EL (cell line): ENCODE measurements at places on chromosomes 12 and 14.
A peak's percentile ranks its signal among the peaks of the same experiment; 100 is the strongest.

GRCh38 chr12:75317784-75318183, 12.3 kb downstream of the CAPS2 start:
- no peak for DNase-seq

GRCh38 chr12:121145221-121145620, 12.5 kb downstream of the P2RX7 start:
- DNase-seq: peak; percentile 3

- peak; percentile 81 for DNase-seq
Observed at GRCh38 chr12:77120156-77121085, 55.1 kb upstream of the E2F7 start.

GRCh38 chr12:75809746-75810145, 221.8 kb downstream of the PHLDA1 start:
- DNase-seq: no peak

DNA sequence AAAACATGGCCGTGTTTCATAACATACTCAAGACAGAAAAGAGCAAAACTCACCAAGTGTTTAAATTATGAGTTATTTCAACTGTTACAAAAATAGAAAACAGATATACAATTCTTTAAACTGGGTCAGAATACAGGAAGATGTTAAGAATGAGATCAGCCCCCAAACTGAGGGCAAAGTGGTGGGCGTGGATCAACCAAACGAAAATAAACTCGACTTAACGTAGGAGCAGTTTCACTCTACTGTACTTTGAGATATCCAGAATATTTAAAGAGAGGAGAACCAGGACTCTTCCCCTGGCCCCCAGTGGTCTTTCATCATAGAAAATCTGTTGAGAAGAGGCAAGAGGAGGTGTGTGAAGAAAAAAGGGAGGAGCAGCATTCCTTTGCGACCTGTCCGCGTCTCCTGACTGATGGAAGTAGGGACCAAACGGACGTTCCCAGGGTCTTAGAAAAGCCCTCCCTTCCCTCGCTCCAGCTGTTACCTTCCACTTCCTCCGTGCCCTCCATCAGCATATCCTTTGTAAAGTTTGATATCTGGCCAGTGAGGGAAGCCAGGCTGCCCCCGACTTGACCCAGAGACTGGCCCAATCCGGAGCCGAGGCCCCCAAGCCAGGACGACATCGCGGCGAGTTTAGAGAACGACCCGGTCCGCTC, 668 bp downstream of the TRIP11 start:
- peak; percentile 80 for DNase-seq

- DNase-seq: no peak
Observed at GRCh38 chr14:103806805-103807204, 40.6 kb downstream of the PPP1R13B start.

DNA sequence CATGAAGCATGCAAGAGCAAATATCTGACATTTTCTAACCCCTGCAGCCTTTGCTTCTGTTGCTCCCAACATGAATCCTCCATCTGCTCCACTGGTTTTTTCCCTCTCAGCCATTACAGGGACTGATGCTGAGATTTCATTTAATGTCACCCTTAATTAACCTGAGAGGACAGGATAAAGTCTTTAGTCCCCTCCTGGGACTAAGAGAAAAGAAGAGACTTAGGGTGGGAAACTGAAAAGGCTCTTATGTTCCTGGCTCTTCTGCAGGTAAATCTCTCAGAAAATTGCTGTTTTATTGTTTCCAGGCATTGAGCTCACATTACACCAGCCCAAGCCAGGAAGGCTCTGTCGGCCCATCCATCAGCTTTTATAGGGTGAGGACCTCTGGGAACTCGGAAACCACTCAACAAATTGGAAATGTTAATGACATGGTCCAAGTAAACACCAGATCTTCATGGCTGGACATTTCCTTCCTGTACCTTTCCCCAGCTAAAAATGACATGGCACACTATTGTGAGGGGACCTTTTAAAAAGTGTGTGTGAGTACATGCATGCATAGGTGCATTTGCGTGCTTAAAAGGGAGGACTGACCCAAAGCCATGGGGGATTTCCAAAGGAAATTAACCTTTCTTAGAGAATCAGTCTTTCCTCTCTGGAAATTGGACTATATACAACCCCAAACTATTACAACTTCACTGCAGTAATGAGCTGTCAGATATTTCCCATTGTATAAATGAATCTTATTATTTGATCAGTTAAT, 408.1 kb upstream of the TMTC1 start:
- no peak for DNase-seq

DNA sequence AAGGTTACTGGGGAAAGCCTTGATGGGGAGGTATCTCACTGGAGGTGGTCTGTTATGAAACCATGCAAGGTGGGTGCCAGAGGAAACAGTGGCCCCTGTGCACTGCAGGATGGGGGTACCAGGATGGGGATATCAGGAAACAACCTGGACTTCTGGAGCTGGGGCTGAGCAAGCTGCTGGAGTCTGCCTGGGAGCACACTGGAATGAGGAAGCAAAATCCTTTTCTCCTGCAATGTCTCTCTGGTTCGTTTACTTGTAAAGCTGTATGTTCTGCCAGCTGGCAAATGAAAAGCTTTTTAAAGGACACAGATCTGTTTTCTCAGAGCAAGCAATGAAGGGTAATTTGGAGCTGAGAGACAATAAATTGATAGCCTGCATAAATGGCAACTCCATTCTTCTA, 23.2 kb upstream of the SERPINA1 start:
- no peak for DNase-seq

DNA sequence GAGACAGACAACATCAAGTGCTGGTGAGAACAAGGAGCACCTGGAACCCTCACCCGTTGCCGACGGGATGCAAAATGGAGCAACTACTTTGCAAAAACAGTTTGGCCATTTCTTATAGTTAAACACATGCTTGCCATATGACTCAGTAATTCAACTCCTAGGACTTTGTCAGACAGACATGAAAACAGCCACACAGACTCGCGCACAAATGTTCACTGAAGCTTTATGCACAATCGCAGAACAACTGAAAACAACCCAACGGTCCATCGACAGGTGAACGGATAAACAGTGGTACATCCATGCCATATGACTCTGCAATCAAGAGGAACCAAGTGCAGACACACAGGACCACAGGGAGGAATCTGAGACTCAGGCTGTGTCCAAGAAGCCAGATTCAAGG, 30.8 kb downstream of the NCOR2 start:
- peak; percentile 46 for DNase-seq

- no peak for DNase-seq
Observed at GRCh38 chr12:92341065-92341668, 195.5 kb upstream of the BTG1 start.

GRCh38 chr14:53432378-53432802, 279.3 kb upstream of the DDHD1 start:
- peak; percentile 58 for DNase-seq

GRCh38 chr12:57719777-57720605, 18.6 kb downstream of the AGAP2 start:
- no peak for DNase-seq

DNA sequence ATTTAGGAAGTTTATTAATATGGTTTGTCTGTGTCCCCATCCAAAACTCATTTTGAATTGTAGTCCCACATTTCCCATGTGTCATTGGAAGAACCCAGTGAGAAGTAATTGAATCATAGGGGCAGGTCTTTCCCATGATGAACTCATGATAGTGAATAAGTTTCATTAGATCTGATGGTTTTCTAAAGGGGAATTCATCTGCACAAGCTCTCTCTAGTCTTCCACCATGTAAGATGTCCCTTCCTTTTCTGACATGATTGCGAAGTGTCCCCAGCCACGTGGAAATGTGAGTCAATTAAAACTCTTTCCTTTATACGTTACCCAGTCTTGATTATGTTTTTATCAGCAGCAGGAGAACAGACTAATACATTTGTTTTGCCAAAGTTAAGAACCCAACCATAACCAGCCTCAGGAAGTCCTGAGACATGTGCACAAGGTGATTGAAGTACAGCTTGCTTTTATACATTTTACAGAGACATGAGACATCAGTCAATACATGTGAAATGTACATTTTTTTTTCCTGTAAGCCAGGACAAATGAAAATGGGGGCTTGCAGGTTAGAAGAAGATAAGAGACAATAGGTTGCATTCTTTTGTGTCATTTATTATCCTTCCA, 1136.7 kb downstream of the TMEM121 start:
- no peak for DNase-seq

DNA sequence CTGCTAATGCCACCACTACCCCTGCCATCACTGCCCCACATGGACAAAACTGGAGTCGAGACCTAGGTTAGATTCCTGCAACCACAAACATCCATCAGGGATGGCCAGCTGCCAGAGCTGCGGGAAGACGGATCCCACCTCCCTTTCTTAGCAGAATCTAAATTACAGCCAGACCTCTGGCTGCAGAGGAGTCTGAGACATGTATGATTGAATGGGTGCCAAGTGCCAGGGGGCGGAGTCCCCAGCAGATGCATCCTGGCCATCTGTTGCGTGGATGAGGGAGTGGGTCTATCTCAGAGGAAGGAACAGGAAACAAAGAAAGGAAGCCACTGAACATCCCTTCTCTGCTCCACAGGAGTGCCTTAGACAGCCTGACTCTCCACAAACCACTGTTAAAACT, 7.1 kb upstream of the OAS2 start:
- peak; percentile 43 for DNase-seq

DNA sequence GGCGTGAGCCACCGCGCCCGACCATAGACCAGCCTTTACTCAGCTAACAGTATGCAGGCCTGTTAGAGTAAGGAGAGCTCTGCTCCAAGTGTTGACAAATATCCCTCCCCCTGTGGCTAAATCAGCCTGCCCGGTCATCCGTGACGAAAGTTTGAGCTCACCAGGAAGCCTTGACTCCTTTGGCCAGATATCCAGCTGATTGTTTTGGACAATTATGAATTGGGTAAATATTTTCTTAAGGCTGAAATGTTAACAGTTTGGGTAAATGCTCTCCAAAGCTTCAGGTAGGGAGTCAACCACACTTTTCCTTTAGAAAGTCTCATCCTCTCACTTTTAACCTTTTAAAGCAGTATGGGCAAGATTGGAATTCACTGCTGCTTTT, 157.9 kb downstream of the PAWR start:
- no peak for DNase-seq

DNA sequence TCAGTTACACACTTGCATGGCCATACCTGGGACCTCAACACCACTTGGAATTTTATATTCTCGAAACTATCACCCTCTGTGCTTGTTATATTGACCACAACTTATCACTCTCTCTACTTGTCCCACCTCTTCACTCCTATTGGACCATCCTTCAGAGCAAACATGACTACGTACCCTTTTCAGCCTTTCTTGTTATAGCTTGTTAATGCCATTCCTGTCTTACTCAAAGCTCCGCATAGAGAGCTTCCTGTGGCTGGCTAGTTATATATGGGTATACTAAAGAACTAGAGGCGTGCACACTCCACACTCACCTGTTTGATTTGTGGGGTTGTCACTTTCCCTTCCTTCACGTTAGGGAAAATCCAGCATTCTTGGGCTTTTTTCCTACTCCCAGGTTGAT, 26.3 kb upstream of the FRS2 start:
- no peak for DNase-seq

- no peak for DNase-seq
Observed at GRCh38 chr12:104944252-104944651, 13.8 kb downstream of the SLC41A2 start.

DNA sequence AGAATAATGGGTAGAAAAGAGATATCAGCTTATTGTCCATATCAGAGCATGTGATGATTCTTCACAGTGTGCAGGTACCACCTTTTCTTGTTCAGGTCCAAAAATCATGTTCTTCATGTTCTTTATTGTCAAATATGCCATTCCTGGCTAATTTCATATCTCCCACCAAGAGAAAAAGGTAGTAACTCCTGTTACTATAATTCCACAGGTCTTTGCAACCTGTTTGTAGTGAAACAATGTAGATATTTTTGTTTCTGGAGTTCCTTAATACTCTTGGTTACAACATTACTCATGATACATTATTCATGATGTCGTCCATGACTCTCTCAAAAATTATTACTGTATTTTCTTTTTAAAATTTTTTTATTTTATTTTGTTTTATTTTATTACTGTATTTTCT, 11.3 kb upstream of the TMBIM6 start:
- DNase-seq: no peak

- no peak for DNase-seq
Observed at GRCh38 chr14:71960494-71961353, 28.5 kb downstream of the RGS6 start.

DNA sequence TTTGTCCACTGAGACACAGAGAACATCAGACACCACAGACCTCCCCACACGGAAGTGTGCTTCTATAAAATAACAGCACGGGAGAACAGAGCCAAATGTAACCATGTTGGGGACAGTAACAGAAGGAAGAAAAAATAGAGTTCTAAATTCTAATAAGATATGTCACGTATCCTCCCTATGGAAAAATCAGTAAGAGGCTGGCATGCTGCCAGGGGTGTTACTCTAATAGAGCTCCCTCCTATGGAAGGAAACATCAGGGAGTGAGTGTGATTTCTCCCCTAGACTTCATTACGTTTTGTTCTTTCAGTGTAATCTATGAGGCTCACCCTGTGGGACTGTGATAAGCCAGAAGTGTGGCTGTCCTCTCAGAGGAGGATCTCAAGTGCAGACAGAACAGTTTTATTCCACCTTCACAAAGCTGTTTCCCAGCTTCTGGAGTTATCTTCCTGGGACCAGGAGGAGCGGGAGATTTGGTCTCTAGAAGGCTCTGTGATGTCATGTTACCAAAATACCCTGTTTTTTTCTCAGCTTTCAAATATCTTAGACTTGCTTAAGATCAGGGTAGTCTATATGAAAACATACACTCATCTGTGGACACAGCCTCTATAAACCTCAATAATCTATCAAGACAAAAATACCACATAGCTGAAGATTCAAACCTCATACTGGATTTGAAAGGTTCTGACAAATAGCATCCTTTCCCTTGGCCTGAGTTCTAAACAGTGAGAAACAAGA, 69.3 kb downstream of the ZFC3H1 start:
- no peak for DNase-seq

DNA sequence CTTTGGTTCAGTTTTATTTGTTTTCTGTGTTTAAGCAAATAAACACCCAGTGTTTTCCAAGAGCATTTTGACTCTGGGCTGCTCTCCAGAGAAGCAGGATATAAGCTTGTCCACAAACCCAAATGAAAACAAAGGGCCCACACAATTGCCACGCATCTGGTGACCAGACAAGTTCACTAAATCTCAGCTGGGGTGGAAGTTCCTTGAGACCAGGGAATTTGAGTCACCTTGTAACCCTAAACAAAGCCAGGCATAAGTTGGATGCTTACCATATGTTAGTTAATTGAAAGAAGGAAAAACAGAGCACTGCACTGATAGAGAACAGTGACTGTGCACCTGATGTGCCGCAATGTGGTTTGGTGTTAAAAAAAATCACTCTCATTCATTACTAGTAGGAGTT, 1.6 kb upstream of the TXNRD1 start:
- DNase-seq: peak; percentile 89

GRCh38 chr12:95143621-95144205, 70.3 kb upstream of the NR2C1 start:
- no peak for DNase-seq

- DNase-seq: peak; percentile 7
Observed at GRCh38 chr12:93379981-93380361, 2.2 kb downstream of the NUDT4 start.

GRCh38 chr12:11862798-11863197, 207.9 kb upstream of the BCL2L14 start:
- no peak for DNase-seq
